ENCODE measurements at places on chromosomes 5 and 9.

- H3K27me3 ChIP-seq, result no peaks in the 10 kb centered on the region
- H3K27ac ChIP-seq, result no peak overlapping the region
- no peak for DNase-seq
- H3K4me3 ChIP-seq, result no peak overlapping the region
- H3K4me1 ChIP-seq, result no peaks in the 10 kb centered on the region
- H3K36me3 ChIP-seq, result no peaks in the 10 kb centered on the region
These were observed 521.7 kb downstream of the HINT1 start for GRCh38 chr5:130643321-130643720.

- no peak overlapping the region for H3K4me3 ChIP-seq
- no peaks in the 10 kb centered on the region for H3K27me3 ChIP-seq
- no peaks in the 10 kb centered on the region for H3K36me3 ChIP-seq
These were observed 25.9 kb upstream of the PIK3R1 start for GRCh38 chr5:68189613-68190012.

DNA sequence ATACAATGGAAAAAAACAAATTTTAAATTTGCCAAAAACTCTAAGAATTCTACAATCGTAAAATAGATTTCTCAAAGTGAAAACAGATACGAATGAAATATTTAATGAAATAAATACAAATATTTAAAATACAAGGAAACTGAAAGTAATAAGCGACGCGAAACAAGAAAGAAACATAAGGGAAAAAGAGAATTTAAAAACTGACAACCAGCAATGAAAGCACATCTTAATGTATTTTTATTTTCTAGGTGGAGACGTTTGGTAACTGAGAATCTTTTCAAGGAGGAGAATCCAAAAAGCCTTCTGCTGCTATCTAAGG, 1.0 kb downstream of the ANXA2R start:
- no peak for DNase-seq
- H3K4me3 ChIP-seq, result no peak overlapping the region
- no peak overlapping the region for H3K27ac ChIP-seq
- no peaks in the 10 kb centered on the region for H3K36me3 ChIP-seq

- H3K27me3 ChIP-seq, result no peaks in the 10 kb centered on the region
- no peaks in the 10 kb centered on the region for H3K4me1 ChIP-seq
- H3K36me3 ChIP-seq, result no peaks in the 10 kb centered on the region
- no peak overlapping the region for H3K4me3 ChIP-seq
These were observed 55.4 kb upstream of the RNF130 start for GRCh38 chr5:180126716-180127681.

- no peak for DNase-seq
- no peaks in the 10 kb centered on the region for H3K36me3 ChIP-seq
- H3K4me3 ChIP-seq, result no peak overlapping the region
These were observed 175.7 kb upstream of the RORB start for GRCh38 chr9:74321396-74321795.

DNA sequence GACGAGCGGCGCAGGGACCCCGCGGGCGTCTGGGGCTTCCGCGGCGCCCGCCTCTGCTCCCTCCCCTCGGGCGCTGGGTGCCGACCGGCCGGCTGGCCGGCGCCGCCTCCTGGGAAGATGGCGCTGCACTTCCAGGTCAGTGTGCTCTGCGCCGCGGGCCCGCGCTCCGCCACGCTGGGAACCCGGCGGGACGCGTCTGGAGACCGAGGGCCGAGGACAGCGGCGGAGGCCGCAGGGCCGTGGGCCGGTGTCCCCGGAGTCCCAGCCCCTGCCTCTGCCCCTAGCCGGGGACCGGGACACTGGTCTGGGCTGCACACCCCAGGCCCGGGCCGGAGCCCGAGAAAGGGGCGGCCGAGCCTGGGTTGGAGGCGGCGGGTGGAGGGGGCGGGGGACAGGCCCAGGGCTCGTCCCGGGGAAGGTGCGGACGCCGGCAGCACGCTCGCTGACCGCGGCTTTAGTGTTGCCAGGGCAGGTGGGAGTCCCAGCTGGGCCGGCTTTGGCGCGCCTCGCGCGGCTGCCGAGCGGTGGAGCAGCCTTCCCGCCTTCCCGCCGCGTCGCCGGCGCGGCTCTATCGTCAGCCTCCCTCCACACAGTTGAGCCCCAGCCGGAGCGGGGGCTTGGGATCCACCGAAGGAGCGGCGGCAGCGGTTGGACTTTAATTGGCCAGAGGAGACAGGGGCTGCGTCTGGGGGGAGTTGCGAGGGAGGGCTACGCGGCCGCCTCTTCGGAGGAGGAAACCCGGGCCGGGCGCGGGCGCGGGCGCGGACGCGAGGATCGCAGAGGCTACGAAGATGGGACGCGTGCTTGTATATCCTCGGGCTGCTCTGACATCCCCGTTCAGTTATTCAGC, at the start of gene RANBP17:
Gene RANBP17, plus strand, starts transcription at position 102 of the 850 bp plus-strand sequence.
- H3K4me1 ChIP-seq, result peaks cover 5% of the 10 kb centered on the region
- no peaks in the 10 kb centered on the region for H3K27me3 ChIP-seq
- peak within 1 kb of the TSS; percentile 81 for H3K4me3 ChIP-seq

DNA sequence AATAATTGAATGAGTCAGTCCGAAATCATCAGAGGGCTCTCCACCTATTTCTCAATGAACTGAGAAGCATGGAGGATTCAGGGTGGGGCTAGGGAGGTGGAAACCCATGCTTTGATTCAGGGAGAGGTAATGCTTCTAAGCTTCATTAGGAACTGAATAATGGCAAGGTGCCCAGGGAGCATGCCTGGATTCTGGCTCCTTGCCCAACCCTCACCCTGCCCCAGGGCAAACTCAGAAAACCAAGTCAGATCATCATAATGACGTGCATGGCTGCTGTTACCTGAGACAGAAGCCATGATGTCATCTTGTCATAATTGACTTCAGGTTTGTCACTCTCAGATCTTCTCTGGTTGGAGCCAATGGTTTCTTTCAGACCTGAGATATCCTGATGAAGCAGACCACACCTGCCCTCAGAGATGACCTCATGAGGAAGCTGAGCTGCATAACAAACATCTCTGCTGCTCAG, 199.6 kb downstream of the SYK start:
- H3K4me1 ChIP-seq, result no peaks in the 10 kb centered on the region
- no peak overlapping the region for H3K4me3 ChIP-seq
- DNase-seq, result no peak
- H3K27me3 ChIP-seq, result no peaks in the 10 kb centered on the region
- no peak overlapping the region for H3K27ac ChIP-seq

DNA sequence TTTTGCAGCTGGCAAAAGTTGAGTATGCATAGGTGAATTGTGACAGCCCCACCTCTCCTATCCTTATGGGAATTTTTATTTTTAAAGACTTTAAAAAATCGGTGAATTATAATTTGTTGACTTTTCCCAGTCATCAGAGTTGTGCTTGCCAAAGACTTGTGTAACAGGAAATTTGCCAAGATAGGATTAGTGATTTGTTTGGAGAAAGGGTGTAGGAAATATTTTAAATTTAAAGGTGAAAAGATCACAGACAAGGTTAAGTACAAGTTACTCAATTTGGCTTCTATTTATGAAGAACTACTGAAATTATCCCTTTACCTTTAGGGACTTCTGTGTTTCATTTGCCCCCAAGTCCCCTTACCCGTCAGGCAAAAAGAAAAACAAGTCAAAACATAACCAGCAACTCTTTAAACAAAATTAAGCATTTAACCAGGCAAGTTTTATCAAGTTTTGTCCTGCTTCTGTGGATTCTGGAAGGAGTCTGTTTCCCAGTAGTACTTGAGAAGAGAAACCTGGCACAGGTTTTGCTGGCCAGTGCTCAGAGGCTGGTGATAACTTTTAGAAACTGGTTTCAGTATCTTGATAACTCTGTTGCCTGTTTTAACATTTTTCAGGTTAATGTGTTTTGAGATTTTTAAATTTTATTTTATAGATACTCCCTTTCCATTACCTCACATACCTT, 285.4 kb downstream of the MAST4 start:
- H3K36me3 ChIP-seq, result no peaks in the 10 kb centered on the region
- H3K4me3 ChIP-seq, result no peak overlapping the region
- H3K4me1 ChIP-seq, result no peaks in the 10 kb centered on the region
- H3K27me3 ChIP-seq, result no peaks in the 10 kb centered on the region
- H3K27ac ChIP-seq, result no peak overlapping the region

DNA sequence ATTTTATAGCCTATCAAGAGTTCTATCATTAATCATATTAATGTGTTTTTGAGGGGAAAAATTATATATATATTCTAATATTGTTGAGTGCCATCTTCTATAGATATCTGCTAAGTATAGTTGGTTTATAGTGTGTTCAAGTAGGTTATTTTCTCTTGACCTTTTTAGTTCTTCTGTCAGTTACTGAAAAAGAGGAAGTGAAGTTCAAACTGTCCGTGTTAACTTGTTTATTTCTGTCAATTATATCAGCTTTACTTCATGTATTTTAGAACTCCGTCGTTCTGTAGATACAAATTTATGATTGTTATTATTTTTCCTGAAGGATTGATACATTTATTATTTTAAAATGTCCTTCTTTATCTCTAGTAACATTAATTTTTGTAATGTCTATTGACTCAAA, 1209.1 kb downstream of the CDH12 start:
- H3K27ac ChIP-seq, result no peak overlapping the region
- H3K36me3 ChIP-seq, result no peaks in the 10 kb centered on the region
- H3K4me3 ChIP-seq, result no peak overlapping the region
- DNase-seq, result no peak
- H3K4me1 ChIP-seq, result no peaks in the 10 kb centered on the region

DNA sequence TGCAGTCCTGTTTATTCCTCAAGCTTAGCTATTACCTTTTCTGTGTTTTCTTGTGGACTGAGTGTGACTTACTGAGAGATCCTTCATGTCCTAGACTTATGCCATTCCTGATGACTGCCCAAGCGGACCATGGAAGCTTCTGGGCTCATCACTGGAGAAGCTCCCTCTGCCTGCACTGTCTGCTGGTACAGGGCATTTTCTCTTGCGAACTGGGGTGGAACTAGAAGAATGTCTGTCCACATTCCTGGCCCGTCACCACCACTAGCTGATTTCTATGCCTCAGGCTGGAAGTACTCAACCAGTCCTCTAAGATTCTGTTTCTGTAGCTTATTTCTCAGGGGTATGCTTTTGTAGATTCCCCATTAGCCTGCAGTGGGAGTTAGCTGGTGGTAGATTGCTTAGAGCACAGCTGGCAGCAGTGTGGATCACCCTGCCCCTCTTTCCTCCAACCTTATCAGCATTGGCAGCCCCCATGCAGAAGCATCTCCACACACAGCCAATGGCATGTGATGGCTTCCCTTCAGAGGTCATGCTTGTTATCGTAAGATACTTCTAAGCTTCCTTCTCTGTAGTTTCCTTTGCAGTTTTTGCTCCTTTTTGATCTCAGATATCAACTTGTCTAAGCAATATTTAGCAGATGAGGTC, 12.4 kb downstream of the SLC36A1 start:
- DNase-seq, result peak; percentile 73
- no peaks in the 10 kb centered on the region for H3K36me3 ChIP-seq
- no peaks in the 10 kb centered on the region for H3K4me1 ChIP-seq
- H3K4me3 ChIP-seq, result no peak overlapping the region
- H3K27ac ChIP-seq, result no peak overlapping the region

DNA sequence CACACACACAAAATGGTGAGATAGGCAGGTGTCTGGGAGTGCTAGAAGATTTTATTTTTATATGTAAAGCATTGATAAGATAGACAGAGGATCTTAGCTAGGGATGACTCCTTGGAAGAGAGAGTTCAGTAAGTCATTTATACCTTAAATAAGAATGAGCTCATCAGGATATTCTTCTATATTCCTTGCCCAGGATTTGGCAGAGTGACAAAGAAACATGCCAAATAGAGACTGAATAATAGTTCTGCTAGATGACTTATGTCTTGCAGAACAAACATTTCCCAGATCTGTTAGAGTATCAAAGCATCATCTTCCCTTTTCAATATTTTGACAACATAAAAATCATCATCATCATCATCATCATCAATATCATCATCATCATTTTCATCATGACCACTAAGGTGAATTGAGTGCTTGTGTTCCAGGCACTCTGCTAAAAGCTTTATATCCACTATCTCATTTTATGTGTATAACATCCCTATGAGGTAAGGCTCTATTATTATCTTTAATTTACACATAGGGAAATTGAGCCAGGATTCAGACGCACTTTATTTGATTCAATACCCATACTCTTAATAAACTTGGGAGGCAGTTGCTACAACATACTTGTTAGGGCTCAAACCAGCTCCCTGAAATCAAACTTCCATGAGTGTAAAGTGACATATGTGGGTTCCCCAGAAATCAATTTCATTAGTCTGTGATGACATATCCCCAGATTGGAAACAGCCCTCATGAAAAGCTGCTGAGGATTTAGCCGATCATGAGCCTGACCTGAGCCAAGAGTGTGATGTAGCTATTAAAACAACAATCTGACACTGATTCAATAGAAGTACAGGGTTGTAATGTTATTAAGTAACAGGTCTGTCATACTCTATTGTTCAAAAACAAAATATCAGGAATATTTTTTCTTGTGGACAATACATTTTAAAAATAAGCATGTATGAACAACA, 176.3 kb upstream of the SEMA6A start:
- H3K27me3 ChIP-seq, result no peaks in the 10 kb centered on the region
- H3K4me1 ChIP-seq, result no peaks in the 10 kb centered on the region
- DNase-seq, result no peak
- no peak overlapping the region for H3K27ac ChIP-seq
- no peak overlapping the region for H3K4me3 ChIP-seq

DNA sequence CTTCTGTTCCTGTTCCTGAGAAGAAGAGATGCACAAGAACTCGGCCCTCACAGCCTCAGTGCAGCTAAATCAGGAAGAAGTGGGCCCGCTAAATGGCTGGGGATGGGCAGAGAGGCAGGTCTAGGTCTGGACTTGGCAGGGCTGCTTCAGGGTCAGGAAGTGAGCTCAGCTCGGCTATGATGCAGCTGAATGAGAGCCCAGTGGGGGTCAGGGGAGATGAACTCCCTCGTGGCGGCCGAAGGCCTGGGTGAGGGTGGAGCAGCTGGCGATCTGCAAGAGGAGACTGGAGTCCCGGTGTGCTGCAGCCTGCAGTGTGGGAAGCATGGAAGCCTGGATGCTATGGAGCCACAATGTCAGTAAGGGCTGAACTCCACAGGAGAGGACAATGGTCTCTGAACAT, 466.2 kb downstream of the SPOCK1 start:
- no peaks in the 10 kb centered on the region for H3K36me3 ChIP-seq
- H3K4me3 ChIP-seq, result no peak overlapping the region
- peaks cover 13% of the 10 kb centered on the region for H3K4me1 ChIP-seq
- no peaks in the 10 kb centered on the region for H3K27me3 ChIP-seq
- H3K27ac ChIP-seq, result no peak overlapping the region
- DNase-seq, result peak; percentile 28

- no peaks in the 10 kb centered on the region for H3K27me3 ChIP-seq
- no peak overlapping the region for H3K27ac ChIP-seq
- H3K4me1 ChIP-seq, result peaks cover 5% of the 10 kb centered on the region
- no peak overlapping the region for H3K4me3 ChIP-seq
- DNase-seq, result no peak
These were observed 88.0 kb downstream of the SLC44A1 start for GRCh38 chr9:105332471-105332870.

- peak; percentile 22 for DNase-seq
- H3K27ac ChIP-seq, result no peak overlapping the region
- no peaks in the 10 kb centered on the region for H3K36me3 ChIP-seq
- H3K4me3 ChIP-seq, result no peak overlapping the region
- no peaks in the 10 kb centered on the region for H3K4me1 ChIP-seq
These were observed 299.9 kb upstream of the RFX3 start for GRCh38 chr9:3825721-3826120.

Measured in mesendoderm (in vitro differentiated cells).